Caki2 (cell line): ENCODE measurements at places on chromosomes 3 and 15. TPM values are rescaled to one million over a fixed set of nuclear protein-coding genes. Genes with fewer than 3 reads are reported as not detected.

DNA sequence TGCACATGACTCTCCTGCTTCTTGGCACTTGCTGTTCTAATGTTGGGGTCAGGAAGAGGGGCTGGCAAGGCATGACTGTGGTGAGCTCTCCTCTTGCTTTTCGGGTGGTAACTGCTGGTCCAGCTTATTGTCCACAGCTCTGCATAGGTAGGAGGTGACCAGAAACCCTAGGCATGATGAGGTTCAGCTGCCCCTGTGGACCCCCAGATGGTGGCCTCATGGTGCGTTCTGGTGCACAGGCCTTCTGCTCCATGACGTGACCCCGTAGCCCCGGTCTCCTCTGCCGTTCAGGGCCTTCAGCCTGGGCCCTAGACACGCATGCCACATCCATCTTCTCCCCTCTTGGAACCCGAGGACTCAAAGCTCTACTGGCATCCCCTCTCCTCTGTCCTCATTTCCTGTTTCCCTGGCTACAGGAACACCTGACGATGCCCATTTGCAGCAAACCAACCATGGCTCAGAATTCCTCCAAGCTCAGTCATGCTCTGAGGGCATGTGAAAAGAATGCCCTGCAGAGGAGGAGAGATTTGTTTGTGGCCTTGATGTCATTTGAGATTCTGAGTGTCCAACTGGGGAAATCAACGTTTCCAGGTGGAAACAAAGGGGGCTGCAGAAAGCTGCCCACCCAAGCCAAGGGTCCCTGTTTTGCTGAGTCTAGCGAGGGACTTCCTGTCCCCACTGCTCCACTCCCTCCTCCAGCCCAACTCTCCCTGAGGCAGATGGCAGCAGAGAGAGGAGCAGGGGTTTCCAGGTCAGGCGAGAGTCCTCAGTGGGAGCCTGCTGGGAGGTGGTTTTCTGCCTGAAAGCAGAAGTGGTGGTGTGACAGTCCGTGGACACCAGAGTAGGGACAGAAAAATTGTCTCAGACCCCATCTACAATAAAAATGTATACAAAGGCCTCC lies 198.7 kb upstream of the LYSMD4 start:
- no peak for DNase-seq

DNA sequence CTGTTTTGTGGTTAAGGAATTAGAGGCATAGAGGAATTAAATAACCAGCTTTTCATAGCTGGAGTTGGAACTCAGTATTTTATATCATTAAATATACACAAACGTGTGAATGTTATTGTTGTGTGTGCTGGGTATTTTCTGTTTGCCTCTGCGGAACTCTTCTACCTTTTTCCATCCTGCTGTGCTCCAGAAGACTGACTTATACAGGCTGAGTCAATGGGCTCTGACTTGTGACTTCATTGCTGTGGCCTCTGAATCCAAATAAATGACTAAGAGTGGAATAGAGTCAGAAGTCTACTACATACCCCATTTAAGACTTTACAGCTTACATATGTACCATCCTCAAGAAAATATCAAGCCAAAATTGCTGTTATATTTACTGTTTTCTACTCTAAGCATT lies 17.6 kb downstream of the ARIH1 start:
- DNase-seq: peak; percentile 24

- no peak for DNase-seq
These were observed 20.6 kb downstream of the NR2F2 start for GRCh38 chr15:96350934-96351724.

GRCh38 chr15:90638201-90638691 lies 78.9 kb upstream of the BLM start:
- no peak for DNase-seq

GRCh38 chr3:10964537-10965167 lies 27.9 kb upstream of the SLC6A1 start:
- peak; percentile 16 for DNase-seq

DNA sequence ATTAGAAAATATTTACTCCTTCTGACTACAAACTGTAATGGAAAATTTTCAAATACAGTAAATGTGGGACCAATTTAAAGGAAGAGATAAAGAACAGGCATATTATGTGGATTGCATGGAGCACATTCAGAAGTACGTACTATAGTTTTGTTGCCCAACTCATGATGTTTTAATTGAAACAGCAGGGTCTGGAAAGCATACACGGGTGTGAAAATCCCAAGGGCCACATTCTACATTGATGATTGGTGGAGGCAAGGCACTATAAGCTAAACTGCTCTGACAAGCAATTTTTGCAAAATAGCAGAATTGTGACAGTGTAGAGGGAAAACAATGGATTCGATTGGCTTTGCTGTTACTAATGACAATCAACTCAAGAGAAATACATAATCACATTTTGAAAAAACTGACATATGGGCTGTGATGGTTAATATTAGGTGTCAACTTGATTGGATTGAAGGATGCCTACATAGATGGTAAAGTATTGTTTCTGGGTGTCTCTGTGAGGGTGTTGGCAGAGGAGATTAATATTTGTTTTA lies 458.6 kb downstream of the PYDC2 start:
- DNase-seq: no peak

GRCh38 chr15:43210807-43211206 lies 10.0 kb downstream of the EPB42 start:
- no peak for DNase-seq

DNA sequence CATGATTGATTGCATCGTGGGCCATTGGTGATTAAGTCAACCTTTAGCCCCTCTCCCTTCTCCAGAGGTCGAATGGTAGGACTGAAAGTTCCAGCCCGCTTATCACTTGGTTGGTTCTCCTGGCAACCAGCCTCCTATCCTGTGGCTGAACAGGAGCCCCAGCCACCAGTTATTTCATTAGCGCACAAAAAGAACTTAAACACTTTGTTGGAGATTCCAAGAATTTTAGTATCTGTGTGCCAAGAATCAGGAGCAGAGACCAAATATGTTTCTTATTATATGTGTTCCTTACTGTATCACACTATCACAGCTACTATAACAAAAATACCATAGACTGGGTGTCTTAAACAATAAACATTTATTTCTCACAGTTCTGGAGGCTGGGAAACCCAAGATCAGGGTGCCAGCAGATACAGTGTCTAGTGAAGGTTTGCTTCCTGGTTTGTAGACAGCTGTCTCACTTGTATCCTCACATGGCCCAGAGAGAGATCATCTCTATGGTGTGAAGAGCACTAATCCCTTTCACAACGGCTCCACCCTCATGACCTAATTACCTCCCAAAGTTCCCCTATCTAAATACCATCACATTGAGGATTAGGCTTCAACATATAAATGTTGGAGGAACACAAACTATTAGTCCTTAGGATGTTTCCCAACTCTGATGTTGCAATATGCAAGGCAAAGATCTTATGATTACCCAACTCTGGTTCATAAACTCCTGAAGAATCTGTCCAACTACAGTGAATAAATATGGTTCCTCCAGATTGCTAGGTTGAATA lies 30.5 kb upstream of the APH1B start:
- no peak for DNase-seq

DNA sequence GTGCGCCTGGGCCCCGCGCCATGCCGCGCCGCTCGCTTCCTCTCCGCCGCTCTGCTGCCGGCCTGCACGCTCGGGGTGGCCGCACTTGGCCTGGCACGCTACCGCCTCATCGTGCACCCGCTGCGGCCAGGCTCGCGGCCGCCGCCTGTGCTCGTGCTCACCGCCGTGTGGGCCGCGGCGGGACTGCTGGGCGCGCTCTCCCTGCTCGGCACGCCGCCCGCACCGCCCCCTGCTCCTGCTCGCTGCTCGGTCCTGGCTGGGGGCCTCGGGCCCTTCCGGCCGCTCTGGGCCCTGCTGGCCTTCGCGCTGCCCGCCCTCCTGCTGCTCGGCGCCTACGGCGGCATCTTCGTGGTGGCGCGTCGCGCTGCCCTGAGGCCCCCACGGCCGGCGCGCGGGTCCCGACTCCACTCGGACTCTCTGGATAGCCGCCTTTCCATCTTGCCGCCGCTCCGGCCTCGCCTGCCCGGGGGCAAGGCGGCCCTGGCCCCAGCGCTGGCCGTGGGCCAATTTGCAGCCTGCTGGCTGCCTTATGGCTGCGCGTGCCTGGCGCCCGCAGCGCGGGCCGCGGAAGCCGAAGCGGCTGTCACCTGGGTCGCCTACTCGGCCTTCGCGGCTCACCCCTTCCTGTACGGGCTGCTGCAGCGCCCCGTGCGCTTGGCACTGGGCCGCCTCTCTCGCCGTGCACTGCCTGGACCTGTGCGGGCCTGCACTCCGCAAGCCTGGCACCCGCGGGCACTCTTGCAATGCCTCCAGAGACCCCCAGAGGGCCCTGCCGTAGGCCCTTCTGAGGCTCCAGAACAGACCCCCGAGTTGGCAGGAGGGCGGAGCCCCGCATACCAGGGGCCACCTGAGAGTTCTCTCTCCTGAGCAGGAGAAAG lies 951 bp downstream of the GPR62 start:
- no peak for DNase-seq

DNA sequence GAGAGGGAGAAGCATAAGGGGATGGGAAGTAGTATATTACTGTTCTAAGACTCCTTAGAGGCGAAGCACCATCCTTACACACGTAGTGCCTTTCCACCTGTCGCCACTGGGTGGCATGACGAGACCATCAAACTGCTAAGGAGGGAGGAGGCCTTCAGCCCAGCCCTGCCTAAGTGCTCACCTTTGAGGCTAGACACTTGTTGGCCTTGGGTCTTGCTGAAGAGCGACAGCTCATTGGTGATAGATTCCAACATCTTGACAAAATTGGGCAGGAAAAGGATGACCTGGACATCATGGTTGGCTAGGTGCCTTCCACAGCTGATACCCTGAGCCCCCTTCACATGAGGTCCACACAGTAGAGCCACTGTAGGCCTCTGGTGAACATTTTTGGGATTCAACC lies 19.6 kb downstream of the CLK3 start:
- peak; percentile 54 for DNase-seq

DNA sequence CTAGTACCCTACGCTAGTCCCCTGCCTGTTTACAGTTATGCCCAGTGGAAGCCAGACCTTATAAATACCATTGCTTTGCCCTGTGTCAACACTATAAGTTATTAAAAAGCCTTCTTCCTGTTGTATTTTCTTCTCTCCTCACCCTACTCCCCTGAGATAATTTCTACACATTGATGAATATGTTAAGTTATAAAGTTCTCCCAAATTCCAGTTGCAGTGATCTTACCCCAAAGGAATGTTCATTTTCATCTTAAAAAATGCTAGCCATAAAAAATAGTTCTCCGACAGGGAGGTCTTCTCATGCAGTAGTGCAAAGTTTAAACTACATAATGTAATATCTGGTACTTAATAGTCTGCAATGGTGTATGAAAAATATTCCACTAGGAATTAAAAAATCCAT lies 58.6 kb downstream of the MAP2K5 start:
- DNase-seq: no peak

GRCh38 chr3:56347219-56347871 lies 120.9 kb downstream of the ERC2 start:
- no peak for DNase-seq

- no peak for DNase-seq
These were observed 22.5 kb downstream of the ALS2CL start for GRCh38 chr3:46670891-46671427.

GRCh38 chr15:41606997-41607396 lies 48.0 kb downstream of the TYRO3 start:
- peak; percentile 20 for DNase-seq

- no peak for DNase-seq
These were observed 522 bp downstream of the MED12L start for GRCh38 chr3:151085889-151086483.

GRCh38 chr3:149411583-149411982 lies 34.1 kb upstream of the TM4SF1 start:
- no peak for DNase-seq

GRCh38 chr3:111859061-111859973 lies at the start of gene PHLDB2:
PHLDB2 (plus strand) TSS chr3:111859265; CDS start chr3:111884078, 24,813 bp downstream.
- DNase-seq: peak; percentile 58

DNA sequence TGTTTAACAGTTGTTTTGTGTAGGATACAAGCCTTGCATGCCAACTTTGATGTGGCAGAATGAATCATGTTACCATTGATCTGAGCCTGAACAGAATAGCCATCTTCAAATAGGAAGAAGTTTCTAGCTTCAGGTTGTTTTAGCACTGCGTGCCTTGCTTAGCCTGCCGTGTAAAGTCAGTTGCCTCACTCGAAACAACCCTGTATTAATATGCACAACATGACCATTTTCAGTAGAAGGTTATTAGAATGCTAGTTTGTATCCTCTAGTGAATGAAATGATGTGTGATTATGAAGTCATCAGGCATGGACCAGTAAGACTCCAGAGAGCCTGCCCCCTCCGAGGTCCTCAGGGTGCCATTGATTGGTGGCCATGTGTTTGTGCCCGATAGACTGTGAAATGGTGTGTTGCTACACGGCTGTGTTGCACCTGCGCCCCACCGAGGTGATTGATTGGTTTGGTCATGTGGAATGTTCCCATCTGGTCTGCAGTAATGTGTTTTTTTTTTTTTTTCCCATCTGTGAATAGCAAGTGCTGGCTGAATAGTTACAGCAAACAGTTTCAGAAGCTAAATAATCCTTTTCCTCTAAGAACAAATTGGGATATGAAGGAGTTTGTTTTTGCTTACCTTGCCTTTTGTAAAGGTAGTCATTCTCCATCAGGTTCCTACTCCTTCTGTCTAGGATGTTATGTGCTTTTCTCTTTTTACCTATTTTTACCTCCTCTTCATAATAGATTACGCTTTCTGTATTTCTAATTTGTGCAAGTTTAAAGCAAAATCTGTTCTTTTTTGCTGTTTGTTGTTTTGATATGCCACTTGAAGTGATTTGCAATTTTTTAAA lies 214.9 kb downstream of the TCF12 start:
- DNase-seq: no peak

GRCh38 chr3:134033315-134033996 lies 3.7 kb upstream of the SLCO2A1 start:
- no peak for DNase-seq

GRCh38 chr3:113574213-113574612 lies 41.9 kb downstream of the SIDT1 start:
- no peak for DNase-seq

- DNase-seq: no peak
These were observed 47.4 kb upstream of the WNT7A start for GRCh38 chr3:13927295-13927694.

GRCh38 chr3:107283948-107284347 lies 93.3 kb upstream of the CCDC54 start:
- no peak for DNase-seq

LRRC34 gene
- 12.0 and 13.2 TPM in 2 replicates for total RNA-seq

IGDCC3 gene
- total RNA-seq: not detected in 2 replicates

SPESP1 gene
- total RNA-seq: not detected in 2 replicates

EPHB3 gene
- 0.20 TPM in 1 of 2 replicates, not detected in the other for total RNA-seq

FANCD2OS gene
- not detected in 2 replicates for total RNA-seq

CPNE4 gene
- total RNA-seq: 0.27 and 0.96 TPM in 2 replicates

FOXL2NB gene
- total RNA-seq: 0.78 and 1.4 TPM in 2 replicates

SMAD3 gene
- 26.4 and 31.4 TPM in 2 replicates for total RNA-seq

CELSR3 gene
- total RNA-seq: 2.1 and 3.6 TPM in 2 replicates

SUSD5 gene
- total RNA-seq: 0.30 TPM in 1 of 2 replicates, not detected in the other

VIPR1 gene
- not detected in 2 replicates for total RNA-seq

CLRN1 gene
- not detected in 2 replicates for total RNA-seq

SLC49A4 gene
- total RNA-seq: 1.9 and 2.7 TPM in 2 replicates

CYP1A2 gene
- not detected in 2 replicates for total RNA-seq

CKMT1B gene
- total RNA-seq: 12.5 TPM in 1 of 2 replicates, not detected in the other

ABHD10 gene
- total RNA-seq: 21.3 and 59.1 TPM in 2 replicates
